ENCODE measurements at places on chromosomes 4 and X. TPM values are rescaled to one million over a fixed set of nuclear protein-coding genes. Genes with fewer than 3 reads are reported as not detected.

- no peak for DNase-seq
Observed at GRCh38 chr4:141541851-141542250, 94.5 kb upstream of the IL15 start.

DNA sequence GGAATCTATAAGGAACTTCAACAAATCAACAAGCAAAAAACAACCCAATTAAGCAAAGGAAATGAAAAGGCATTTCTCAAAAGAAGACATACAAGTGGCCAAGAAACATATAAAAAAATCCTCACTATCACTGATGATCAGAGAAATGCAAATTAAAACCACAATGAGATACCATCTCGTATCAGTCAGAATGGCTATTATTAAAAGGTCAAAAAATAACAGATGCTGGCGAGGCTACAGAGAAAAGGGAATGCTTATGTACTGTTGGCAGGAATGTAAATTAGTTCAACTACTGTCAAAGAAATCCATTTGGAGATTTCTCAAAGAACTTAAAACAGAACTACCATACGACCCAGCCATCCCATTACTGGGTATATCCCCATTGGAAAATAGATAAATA lies 292.4 kb upstream of the FAT1 start:
- DNase-seq: no peak

DNA sequence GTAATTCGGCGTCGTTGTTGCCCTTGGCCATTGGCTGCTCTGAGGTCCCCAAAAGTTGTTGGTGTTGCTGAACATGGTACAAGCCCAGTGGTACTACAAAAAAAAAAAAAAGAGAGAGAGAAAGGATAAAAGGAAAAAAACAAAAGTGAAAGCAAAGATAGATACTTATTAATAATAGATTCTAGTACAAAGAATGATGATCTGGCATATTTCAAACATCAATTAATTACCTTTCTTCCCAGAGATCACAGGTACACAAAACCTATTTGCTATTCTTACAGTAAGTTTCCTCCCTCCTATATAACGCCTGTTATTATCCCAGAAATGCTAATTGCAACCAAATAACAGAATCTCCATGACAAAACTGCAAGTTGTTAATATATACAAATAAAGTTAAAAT lies 188.9 kb downstream of the FBXW7 start:
- no peak for DNase-seq

CT45A2 gene
- 0.69 TPM for total RNA-seq

IL3RA gene
- not detected for total RNA-seq

All from Daoy (cell line).